ENCODE measurements at places on chromosomes 2 and 18.

- DNase-seq: no peak
Measured at GRCh38 chr2:207704671-207705070, 6.8 kb upstream of the CCNYL1 start.

DNA sequence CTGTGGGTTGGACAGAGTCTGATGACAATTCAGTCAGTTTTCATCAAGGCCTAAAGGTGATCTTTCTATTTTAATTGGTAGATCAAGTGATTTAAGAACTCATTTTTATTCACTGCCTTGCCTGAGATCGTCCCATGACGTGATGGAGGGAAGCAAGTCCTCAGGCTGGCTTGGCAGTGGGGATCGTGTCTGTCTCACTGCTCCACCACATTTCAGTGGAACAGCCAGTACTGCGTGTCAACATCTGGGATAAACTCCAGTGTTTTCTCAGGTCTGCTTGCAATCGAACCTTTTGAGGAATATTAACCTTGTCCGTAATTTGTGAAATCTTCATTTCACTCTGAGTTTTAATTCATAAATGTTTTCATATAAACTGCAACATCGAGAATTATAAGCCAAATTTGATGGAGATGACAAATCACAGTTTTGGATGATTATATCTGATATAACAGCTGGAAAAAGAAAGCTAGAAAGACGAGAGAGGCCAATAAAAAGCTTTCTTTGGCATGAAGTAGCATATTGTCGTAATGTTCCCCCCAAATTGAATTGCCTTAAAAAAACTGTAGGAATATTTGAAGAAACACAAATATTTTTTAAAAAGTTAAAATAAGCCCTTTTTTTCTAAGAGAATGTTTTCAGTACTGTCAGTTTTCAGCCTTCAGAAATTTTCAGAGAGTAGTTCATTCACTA is 414.7 kb upstream of the SPRED2 start:
- DNase-seq: no peak

- DNase-seq: no peak
Measured at GRCh38 chr18:11008505-11008904, 140.9 kb downstream of the PIEZO2 start.

- DNase-seq: no peak
Measured at GRCh38 chr2:54740333-54740732, 16.9 kb downstream of the EML6 start.

- no peak for DNase-seq
Measured at GRCh38 chr2:215369181-215369760, 57.4 kb downstream of the ATIC start.

- DNase-seq: no peak
Measured at GRCh38 chr18:55262021-55262560, 302.8 kb upstream of the CCDC68 start.

Data from SW480 (cell line).